ENCODE measurements at places on chromosomes 2 and 18. TPM values are rescaled to one million over a fixed set of nuclear protein-coding genes. Genes with fewer than 3 reads are reported as not detected.

Gene CLEC4F
- not detected for total RNA-seq

DNA sequence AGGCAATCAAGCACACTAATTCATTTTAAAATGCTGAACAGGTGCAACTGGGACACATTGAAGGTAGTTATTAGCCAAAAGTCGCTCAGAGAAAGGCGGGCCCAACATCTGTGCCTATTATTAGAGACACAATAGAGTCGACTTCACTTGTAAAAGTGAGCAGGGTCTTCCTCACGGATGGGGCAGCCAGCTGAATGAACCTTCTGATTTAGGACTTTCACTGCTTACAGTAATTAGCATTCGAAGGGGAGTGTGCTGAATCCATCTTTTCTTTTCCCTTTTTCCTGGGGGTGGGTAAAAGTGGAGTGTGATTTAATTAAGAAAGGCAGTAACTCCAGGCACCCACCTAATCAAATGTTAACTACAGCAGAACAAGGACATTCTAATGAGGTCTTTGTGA lies 677.7 kb downstream of the DCDC2C start:
- DNase-seq = no peak

- DNase-seq = no peak
These were observed 16.7 kb upstream of the EPB41L5 start for GRCh38 chr2:119996148-119996547.

- no peak for DNase-seq
These were observed 197.5 kb upstream of the ARL4C start for GRCh38 chr2:234694244-234695013.

DNA sequence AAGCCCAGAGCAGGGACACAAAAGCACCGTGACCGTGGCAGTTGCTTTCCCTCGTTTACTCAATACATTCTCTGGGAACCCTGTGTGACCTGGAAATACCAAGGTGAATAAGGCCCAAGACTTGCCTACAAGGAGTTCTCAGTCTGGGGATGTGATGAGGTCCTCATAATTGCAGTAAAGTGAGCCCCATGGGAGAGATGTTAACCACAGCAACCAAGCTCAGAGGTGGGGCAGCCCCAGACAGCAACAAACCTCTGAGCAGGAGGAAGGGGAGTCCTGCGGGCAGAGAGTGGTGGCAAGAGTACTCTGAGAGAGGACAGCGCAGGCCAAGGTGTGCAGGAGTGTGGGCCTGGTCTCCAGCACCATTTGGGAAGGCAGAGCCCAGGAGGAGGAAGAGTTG lies 91.6 kb downstream of the TTC32 start:
- no peak for DNase-seq

GRCh38 chr18:3281456-3282400 lies 19.8 kb downstream of the MYL12B start:
- DNase-seq = no peak

DNA sequence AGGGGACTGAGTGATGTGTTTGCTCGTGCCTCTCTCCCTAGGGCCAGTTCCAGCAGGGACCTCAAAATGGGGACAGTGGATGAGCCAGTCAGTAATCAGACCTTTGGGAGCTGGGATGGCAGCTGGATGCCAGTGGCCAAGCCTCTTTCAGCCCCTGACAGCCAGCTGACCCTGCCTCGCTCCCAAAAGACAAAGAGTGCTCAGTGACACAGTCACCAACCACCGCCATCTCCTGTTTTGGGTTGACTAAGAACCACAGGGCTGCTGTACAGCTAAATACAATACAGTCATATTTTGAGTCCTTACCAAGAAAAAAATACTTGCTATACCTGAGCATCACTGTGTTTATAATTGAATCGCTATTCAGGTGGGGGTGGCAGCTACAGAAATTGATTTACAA lies 75.7 kb downstream of the POU3F3 start:
- DNase-seq = no peak

DNA sequence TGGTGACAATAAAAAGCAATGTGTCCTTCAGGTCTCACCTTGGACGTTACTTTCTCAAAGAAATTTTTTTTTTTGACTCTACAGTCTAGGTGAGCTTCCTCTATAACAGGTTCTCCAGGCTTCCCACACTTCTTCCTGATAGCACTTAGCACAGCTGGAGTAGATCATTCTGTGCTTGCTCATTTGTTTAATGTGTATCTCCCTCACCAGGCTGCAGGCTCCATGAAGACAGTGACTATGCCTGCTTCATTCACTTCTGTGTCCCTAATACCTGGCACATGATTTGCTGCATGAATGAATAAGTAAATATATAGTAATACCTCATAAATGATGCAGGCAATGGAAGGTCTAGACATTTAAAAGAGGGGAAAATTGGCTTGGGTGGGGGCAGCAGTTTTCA lies 109.9 kb upstream of the CD302 start:
- no peak for DNase-seq

- no peak for DNase-seq
These were observed 19.8 kb upstream of the LPIN2 start for GRCh38 chr18:3032721-3033120.

- no peak for DNase-seq
These were observed 7.3 kb upstream of the ID2 start for GRCh38 chr2:8674420-8675009.

DNA sequence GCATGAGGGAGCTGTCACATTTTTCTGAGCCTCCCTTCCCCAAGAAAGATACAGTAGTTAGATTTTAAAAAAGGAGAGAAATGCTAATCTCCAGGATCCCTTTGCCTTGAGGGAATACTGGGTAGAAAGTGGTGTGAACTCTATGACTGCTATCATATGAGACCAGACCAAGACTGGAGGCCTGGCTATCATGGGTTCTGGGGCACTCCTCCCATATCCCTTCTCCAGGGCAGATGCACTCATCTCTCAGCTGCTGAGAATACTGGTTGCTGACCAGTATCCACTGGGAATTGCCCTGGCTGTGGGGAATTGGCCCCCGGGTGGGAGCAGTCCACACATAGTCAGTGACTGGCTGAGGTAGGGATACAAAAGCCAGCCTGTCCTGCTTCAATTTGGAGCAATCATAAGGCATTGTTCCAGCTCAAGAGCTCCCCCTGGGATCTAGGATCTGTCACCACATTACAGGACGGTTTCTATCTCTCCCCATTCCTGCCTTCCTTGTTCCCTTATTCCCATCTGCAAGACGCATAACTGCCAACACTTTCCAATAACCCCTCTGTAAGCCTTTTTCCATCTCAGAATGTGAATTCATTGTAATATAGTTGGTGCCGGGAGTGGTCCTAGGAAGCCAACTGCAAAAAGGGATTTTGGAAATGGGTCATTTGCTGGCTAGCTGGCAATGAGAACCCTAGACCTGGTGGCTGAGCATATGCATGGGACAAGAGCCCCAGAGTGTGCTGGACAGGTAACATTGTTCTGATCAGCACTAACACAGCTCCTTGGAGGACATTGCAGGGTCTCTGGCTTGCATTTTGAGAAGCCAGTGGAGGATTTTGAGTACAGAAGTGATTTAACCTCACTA lies 35.4 kb upstream of the REEP1 start:
- no peak for DNase-seq

Data from activated CD4-positive, alpha-beta memory T cell treated with anti-CD3 and anti-CD28 coated beads, Interleukin-2, amount 10 ng/mL, durations not matched to agents 7 days and 5 days (primary cell).